ENCODE measurements at places on chromosomes 13 and 19.

DNA sequence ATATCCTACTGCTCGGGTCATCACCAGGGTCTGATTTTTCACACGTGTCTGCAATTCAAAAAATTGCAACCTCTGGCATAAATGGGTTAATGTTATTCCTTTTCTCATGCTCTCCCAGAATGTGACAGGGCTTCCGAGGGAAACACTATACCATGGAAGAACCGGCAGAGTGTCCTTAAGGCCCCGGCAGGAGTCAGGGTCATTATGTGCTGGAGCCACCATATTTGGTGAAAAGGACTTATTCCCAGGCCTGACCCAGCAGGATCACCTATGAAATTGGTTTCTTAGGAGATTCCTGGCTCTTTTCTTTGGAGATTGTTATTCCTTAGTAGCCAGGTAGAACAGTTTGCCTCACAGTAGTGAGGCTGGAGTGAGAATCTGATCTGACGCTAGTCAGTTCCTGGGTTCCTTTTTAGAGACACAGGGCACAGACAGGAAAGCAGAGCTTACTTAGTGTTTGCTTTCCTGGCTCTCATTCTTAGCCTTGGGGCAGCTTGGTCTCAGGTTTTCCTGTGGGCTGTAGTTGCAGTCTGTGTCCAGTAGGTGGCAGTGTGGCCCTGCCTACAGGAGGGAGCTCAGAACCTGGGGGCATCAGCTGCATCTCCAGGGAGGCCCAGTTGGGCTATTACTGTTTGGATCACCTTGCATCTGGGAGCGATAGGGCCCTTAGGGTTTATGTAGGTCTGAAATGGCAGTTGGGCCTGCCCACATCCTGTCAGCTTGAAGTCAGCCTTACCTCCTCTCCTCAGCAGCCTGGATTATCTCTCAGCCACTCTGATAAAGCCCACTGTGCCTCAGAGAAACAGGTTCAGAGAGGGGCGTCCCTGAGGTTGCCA is 12.4 kb downstream of the SNRNP70 start:
- DNase-seq: peak; percentile 58

GRCh38 chr19:32018014-32018413 is 327.4 kb upstream of the ZNF507 start:
- no peak for DNase-seq

- DNase-seq: no peak
Observed at GRCh38 chr13:31209841-31210210, 10.1 kb downstream of the B3GLCT start.

- DNase-seq: no peak
Observed at GRCh38 chr19:16807549-16808284, 21.5 kb upstream of the SIN3B start.

GRCh38 chr19:50155520-50156109 is 7.5 kb downstream of the IZUMO2 start:
- no peak for DNase-seq

- DNase-seq: peak; percentile 41
Observed at GRCh38 chr19:55305491-55305890, 19.6 kb downstream of the TMEM150B start.

DNA sequence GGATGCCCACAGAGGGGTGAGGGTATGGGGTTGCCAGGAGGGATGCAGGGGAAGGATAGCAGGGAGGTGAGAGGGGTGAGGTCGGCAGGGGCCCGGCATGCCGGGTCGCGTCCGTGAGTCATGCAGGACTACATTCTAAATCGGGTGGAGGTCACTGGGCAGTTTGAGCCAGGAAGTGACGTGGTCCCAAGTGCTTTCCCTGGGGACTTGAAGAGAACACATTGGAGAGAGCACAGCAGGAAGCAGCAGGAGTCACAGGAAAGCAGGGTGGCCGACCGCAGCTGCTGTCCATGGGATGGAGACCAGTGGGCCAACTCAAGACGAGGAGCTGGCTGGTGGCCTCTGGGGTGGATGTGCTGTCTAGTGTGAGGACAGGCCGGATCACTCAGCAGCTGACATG is 92.0 kb upstream of the WASF3 start:
- no peak for DNase-seq

- no peak for DNase-seq
Observed at GRCh38 chr19:5128936-5129389, 160.1 kb downstream of the KDM4B start.

All from stimulated activated CD4-positive, alpha-beta T cell treated with anti-CD3 and anti-CD28 coated beads, Interleukin-15, amount 100 ng/mL, for 48 hours (primary cell).